ENCODE measurements at places on chromosomes 3 and 15.

GRCh38 chr3:36596419-36596818 lies 167.9 kb downstream of the DCLK3 start:
- no peak for DNase-seq

DNA sequence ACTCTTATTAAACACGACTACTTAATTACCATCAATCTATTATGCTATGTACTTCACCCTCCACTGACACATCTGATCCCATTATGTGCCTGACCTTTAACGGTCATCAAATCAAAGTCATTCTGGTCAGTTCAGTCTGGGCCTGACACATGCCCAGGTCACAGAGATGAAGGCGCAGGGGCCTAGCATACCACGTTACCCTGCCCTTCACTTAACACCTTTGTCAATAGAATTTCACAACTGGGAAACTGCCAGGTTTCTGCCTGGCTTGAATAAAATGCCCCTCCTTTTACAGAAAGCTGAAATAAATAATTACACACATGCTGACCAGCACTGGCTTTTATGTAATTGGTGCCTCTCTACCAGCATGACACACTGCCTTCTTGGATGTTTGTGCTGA lies 39.5 kb downstream of the MECOM start:
- no peak for DNase-seq

DNA sequence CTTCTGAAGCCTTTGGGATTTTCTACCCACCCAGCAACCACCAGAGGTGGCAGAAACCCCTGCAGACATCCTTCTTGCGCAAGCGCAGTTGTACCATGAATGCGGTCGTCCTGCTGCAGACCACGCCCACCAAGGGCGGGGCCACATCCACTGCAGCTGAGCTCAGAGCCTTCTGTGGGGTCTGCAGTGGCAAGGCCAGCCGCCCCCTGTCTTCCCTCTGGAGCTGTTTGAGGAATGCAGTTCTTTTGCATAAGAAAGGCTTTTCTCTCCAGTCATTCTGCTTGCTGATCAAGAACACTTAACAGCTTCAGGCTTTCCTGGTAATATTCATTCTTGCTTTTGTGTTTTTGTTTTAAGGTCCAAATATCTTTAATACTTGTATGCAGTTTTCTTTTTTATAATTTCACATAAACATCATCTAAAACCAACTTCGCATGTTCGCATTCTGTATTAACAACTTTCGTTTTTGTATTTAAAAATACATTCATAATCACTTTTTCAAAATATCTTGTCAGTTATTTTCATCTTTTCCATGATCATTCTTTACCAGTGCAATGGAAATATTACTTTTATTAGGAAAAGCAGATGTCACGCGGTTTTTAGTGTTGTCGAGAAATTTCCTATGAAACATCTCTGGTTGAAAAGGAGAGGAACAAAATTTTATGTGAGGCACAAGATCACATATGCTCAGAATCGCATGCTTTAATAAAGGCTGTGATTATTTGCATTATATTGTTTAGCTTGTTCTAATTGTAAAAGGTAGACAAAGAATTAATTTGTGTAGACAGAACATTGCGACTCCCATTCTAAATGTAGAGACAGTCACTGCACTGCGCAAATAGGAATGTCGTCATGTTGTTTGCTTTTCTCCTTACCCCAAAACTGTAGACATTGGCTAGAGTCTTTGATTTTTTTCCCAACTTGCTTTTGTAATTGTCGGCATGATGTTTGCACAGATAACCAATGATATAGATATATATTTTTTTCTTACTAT lies 98.1 kb upstream of the SNRPN start:
- DNase-seq: peak; percentile 81

- DNase-seq: no peak
These were observed 54.0 kb downstream of the POLQ start for GRCh38 chr3:121491683-121492320.

DNA sequence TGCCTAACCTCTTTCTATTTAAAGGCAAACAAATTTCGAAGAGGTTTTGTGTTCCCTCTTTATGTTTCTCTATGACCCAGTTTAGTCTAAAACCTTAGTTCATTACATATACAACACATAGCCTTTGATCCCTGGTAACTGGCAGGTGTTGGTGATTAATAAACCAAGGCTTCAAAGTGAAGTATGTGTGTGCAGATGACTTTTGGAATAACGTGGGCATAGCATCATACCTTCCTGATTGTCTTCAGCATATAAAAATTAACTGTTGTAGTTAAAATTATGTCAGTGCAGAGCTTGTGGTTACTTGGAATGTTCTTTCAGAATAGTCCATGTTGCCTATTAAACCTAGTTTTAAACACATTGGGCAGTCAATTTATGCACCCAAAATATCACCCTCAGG lies 608.3 kb downstream of the ROBO2 start:
- DNase-seq: no peak

- DNase-seq: no peak
These were observed 47.0 kb downstream of the HCN4 start for GRCh38 chr15:73321496-73322450.

- no peak for DNase-seq
These were observed 22.7 kb downstream of the IRAK2 start for GRCh38 chr3:10187290-10187876.

- peak; percentile 45 for DNase-seq
These were observed 451 bp downstream of the CHCHD4 start for GRCh38 chr3:14124223-14124614.

DNA sequence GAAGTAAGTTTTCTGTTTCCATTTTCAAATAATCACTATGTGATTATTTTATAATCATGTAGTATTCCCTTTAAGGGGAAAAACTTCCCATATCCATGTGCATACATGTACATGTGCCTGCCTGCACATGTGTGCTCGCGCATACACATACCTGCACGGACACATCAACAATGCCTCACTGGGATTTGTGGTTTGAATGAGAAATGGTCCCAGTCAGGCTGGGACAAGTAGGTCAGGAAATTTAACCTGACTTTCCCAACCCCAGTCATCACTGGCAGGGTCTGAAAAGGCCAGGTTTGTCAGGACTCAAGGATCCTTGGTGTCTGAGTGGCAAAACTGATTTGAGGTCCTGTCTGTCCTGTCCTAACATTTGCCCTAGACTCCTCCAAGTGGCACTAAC lies 109.3 kb upstream of the MRPS22 start:
- no peak for DNase-seq

DNA sequence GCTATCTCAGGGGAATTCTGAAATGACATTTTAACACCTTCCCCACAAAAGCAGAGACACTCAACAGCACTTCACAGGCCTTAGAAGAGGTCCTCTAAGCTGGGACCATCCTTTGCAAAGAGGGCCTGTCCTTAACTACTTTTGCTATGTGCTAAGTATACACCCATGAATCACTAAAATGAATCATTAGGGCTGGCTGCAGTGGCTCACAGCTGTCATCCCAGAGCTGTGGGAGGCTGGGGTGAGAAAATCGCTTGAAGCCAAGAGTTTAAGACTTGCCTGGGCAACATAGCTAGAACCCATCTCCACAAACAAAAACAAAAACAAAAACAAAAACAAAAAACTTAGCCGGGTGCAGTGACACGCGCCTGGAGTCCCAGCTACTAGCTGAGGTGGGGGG lies 53.9 kb upstream of the MELTF start:
- DNase-seq: no peak

- no peak for DNase-seq
These were observed 71.4 kb upstream of the P3H2 start for GRCh38 chr3:190192087-190192486.

Data from LNCaP clone FGC (cell line).